Heart left ventricle (tissue), 16 donors: ENCODE measurements at places on chromosomes 2 and 18. TPM values are rescaled to one million over a fixed set of nuclear protein-coding genes. Genes with fewer than 3 reads are reported as not detected.

IL36RN gene
- not detected for total RNA-seq

HNMT gene
- 7.5 TPM for total RNA-seq

UGT1A10 gene
- total RNA-seq: not detected

ANKRD44 gene
- 8.6 TPM for total RNA-seq

SCN7A gene
- total RNA-seq: 14.9 TPM

ST6GAL2 gene
- 0.75 TPM for total RNA-seq

ZNF513 gene
- total RNA-seq: 10.4 TPM

DARS1 gene
- total RNA-seq: 58.6 TPM

YIPF4 gene
- 51.4 TPM for total RNA-seq
